ENCODE measurements at places on chromosomes 7 and 10.

GRCh38 chr10:27068217-27068891, 31.9 kb downstream of the ANKRD26 start:
- DNase-seq, result no peak

- no peak for DNase-seq
Measured at GRCh38 chr10:6528198-6528950, 51.7 kb downstream of the PRKCQ start.

DNA sequence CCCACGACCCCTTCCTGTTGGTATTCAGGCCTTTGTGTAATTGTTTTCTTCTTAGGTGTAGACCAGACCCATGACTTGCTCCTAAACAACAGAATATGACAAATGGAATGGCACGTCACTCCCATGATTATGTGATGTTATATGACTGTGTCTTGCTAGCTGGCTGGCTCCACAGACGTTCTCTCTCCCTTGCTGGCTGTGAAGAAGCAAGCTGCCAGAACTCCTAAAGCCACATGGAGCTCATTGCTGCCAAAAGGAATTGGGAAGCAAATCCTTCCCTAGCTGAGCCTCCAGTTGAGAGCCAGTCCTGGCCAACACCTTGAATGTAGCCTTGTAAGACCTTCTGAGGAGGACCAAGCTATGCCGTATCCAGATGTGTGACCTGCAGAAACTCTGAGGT, 74.2 kb downstream of the RAB18 start:
- DNase-seq, result no peak

GRCh38 chr10:71156436-71156835, 55.9 kb upstream of the UNC5B start:
- no peak for DNase-seq

DNA sequence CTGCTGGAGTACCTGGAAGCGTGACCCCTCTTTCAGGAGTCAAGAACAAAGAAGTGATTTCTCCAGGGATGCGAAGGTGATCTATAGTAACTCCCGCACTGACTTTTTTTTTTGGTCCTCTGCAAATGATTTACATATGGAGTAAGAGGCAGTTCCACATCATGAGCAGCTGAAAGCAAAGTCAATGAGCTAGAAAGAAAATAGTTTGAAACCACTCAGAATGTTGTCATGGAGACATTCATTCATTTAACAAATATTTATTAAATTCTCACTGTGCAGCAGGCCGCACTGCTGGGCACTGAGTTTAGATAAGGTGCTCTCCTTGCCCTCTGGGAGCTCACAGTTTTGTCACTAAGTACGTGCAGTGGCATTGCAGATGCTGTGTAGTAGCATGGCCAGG, 206.7 kb downstream of the CAMK1D start:
- no peak for DNase-seq

GRCh38 chr7:76998285-76998589, 33.9 kb downstream of the SPDYE17 start:
- no peak for DNase-seq

Measured in B cell (primary cell).